ENCODE measurements at places on chromosomes 3 and 15.

GRCh38 chr15:74768099-74768770 lies 13.6 kb upstream of the CSK start:
- no peak for DNase-seq

- DNase-seq: no peak
These were observed 7.2 kb downstream of the GXYLT2 start for GRCh38 chr3:72894976-72895552.

DNA sequence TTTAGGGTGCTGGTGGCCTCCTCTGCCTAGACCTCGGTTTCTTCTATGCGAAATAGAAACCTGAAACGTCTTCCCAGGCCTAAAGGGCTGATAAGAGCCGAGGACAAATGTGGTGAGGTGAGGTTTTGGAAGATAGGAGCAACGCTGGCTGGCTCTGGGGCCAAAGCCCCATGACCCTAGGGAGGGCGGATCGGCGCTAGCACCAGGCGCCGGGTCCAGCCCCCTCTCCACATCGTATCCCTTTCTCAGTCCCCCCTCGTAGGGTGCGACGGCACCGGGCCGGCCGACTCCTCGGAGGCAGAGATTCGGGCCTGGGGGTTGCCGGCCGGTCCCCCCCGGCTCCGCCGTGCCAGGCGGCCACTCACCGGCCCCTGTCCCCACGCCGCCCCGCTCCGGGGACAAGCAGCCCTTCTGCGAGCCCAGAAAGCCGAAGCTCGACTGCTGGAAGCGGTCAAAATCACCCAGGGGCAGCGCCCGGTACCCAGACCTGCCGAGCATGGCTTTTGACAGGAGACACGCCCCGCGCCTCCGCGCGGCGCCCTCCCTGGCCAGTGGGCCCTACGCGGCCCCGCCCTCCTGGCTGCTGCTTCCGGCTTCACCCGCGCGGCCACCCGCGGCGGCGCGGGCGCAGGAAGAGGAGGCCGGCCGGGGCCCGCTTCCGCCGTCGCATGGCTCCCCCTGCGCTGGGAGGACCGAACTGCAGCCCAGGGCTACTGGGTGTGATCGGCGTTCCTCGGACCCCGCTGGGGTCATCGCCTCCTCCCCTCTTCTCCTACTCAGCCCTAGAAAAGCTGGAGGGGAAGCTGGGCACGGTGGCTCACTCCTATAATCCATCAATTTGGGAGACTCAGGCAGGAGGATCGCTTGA lies at the start of gene STOML1:
Gene STOML1, minus strand, starts transcription at position 570 of the 868 bp plus-strand sequence. Its CDS starts 72 bp downstream, at position 498.
- peak; percentile 86 for DNase-seq

DNA sequence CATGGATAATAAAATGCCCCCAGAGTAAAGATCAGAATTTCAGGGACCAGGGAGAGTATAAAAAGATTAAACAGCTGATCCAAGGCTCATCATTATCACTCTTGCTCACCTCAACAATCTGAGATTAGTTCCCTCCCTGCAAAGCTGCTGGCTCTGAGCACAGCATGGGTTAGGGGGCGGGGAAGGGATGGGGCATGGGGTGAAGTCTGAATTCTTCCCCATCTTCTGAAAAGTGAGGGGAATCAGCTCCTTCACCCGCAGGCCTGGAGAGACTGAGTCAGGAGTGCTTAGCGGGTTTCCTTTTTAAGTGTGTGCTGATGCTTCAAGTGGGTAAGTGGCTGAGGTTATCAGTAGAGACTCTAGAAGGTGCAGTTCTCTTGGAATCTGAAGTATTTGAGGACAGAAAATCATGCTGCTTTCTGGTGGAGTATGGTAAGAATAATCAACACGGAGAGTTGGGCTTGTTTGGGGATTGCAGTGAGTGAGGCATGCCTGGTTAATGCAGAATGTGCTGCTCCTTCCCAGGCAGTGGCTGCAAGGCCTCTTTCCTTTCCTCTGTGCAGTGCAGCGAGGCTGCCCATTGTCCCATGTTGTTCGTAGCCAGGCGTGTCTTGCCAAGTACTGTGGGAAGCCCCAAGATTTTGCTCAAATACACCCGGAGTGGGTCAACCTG lies 59.2 kb upstream of the TRAK1 start:
- DNase-seq: no peak

DNA sequence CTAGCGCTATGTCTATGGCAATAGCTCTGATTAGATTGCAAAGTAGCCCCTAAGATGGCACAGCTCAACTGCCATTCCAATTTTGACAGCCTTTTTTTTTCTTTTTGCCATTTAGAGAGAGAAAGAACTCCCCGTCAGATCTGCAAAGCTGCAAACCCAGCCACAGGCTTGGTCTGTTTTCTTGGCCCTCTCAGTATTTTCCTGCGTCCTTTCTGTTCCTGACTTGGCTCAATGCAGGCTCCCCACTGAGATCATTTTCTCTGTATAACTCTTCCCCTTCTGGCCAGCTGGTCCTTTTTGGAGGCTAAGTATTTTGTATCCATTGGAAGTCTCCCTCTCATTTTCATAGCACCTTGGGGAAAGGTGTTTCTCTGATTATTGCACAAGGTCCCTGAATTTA lies 386.7 kb downstream of the UNC13C start:
- no peak for DNase-seq

- DNase-seq: no peak
These were observed 227.5 kb downstream of the MAGI1 start for GRCh38 chr3:65811086-65811761.

GRCh38 chr3:61875976-61876671 lies 314.8 kb downstream of the PTPRG start:
- DNase-seq: no peak

GRCh38 chr15:91853948-91854638 lies 585 bp downstream of the SLCO3A1 start:
- no peak for DNase-seq

DNA sequence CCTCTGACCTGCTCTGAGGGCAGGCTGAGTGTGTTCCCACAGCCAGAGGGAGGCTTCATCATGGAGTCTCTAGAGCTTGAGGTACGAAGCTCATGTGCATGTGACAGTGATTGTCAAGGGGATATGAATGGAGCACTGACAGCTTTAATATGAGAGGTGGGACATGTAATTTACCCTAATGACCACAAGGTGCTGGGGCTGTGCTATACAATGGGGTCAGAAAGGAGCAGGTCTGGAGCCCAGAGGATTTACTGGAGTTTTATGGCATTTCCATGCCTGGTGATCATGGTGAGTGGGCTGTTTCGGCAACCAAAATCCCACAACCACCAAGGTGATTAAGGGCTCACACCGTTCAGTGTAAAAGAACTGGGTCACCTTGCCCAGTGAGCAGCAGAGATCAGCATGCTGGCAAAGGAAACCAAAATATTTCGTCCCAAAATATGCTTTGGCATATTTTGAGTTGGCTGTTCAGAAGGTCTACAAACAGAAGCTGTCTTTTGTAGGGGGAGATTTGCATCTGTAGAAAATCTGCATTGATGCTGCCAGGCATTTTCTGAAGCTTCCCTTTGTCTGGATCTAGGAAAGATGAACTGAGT lies 40.1 kb upstream of the RASGRF1 start:
- DNase-seq: no peak

DNA sequence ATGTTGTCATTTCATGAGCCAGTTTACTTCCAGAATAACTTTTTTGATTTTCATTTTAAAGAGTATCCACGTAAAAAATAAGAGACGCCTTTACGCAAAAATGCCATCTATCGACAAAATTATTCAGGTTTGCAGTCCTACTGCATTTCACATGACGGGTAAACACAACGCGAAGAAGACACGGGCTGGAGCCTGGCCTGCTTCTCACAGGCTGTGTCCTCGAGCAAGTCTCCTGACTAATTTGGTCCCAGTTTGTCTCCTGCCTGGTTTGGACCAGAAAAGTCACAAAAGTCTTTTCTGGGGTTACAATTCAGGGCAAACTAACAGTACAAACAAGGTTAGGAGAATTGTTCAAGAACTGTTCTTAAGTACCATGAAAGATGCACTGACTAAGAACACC lies 51.7 kb downstream of the CHSY1 start:
- no peak for DNase-seq

DNA sequence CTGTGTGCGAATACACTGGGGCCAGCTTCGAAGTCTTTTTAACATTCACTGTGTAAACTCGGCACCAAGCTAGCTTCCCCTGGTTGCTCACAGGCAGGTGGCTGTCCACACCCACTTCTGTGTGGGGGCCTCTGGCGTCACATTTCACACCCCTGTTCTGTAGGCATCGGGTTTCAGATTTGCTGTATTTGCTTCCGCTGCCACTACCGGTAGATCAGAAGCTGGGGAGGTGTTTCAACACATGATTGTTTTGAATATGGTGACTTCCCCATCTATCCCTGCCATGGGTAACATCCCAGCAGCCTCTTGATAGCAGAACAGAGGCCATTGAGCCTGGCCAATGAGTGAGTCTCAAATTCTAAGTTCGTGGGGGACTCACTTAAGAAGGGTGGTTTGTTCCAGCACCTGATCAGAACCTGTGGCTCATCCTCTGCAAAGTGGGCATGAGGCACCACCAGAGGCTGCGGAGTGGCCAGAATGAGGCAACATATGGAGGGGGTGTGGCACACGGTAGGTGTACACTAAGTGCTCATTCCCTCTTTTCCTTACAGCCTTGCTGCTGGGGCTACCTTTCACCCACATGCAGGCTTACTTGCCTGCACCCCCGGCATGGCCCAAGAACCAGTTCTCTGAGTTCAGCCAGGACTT lies 61.5 kb downstream of the IQSEC1 start:
- peak; percentile 58 for DNase-seq

DNA sequence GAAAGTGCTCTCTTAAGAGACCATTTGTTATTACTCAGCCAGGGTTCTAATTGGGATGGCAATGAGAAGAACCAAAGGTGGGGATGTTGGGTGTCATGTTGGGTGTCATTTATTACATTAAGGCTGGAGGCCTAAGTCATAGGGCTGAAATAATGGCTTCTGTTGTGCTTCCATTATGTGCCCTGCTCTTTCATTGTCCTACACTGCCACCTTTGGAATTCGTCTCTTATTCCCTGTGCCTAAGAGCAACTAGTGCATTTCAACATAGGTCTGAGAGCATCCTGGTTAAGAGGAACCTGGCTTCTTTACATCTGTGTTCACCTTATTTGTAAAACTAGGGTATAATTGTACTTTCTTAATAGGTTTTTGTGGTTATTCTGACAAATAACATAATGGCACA lies 32.2 kb downstream of the RIOX2 start:
- no peak for DNase-seq

DNA sequence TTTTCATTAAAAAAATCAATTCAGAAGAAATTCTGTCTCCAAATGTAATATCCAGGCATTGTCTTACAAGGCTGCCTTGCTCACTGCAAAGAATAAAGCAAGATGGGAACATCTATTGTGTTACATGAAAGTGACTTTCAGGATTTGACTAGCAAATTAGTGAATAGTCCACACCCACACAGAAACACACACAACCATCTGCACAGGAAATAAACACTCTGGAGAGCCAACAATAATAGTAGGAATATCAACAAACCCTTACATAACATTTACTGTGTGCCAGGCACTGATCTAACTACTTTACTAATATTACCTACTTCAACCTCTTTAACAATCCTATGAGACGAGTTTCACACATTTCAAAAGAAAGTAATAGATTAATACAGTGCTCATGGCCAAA lies 28.9 kb upstream of the ZNF385D start:
- no peak for DNase-seq

DNA sequence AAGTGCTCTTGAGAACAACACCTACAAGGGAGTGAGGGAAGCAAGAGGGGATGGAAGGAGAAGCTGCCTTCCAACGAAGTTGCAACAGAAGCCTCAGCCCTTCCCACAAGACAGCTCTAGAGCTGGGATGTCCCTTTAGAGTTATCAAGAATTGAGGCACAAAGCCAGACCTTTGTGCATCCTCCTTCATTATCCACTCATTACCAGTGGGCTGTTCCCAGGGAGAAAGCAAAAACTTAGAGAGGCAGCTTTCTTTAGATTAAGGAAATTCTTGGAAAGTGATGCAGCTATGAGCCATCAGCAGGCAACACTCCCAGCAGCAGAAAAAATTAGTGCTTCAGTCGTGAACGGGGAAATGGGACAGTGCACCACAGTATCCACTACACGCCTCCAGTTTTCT lies 10.6 kb upstream of the CD96 start:
- no peak for DNase-seq

GRCh38 chr15:57752840-57753239 lies 46.3 kb downstream of the POLR2M start:
- no peak for DNase-seq

DNA sequence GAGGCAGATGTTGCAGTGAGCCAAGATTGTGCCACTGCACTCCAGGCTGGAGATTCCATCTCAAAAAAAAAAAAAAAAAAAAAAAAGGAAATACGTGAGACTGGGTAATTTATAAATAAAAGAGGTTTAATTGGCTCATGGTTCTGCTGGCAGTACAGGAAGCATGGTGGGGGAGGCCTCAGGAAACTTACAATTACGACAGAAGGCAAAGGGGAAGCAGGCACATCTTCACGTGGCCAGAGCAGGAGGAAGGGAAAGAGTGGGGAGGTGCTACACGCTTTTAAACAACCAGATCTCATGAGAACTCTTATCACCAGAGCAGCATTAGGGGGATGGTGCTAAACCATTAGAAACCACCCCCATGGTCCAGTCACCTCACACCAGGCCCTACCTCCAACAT lies 138.2 kb upstream of the IL12A start:
- no peak for DNase-seq

- no peak for DNase-seq
These were observed 406.0 kb upstream of the WNT5A start for GRCh38 chr3:55893045-55893664.

GRCh38 chr15:100940767-100941379 lies 21.7 kb downstream of the LRRK1 start:
- no peak for DNase-seq
